Tibial nerve (tissue), 4 donors: ENCODE measurements at places on chromosomes 11 and 22. TPM values are rescaled to one million over a fixed set of nuclear protein-coding genes. Genes with fewer than 3 reads are reported as not detected.

DNA sequence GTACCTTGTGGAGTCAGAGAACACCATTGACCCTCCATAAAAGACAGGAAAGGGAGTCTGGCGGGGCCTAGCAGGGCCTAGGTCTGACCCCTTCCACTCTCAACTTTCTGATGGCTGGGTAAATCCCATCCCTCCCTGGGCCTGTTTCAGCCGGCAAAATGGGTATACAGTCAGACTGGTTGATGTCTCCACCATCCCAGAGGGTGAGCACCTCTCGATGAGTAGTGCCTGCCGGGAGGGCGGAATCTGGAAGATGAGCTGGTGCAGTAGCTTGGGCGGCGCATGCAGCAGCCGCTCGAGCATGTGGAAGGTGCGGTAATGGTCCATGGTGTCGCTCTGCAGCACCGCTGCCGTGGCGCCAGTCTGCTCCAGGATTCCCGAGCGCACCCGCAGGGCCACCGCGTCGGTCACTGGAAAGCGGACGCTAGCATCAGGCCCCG lies 528 bp downstream of the FIBP start:
- no peak for DNase-seq

- DNase-seq, result no peak
Observed at GRCh38 chr11:1906611-1907423, 12.7 kb upstream of the TNNT3 start.

DNA sequence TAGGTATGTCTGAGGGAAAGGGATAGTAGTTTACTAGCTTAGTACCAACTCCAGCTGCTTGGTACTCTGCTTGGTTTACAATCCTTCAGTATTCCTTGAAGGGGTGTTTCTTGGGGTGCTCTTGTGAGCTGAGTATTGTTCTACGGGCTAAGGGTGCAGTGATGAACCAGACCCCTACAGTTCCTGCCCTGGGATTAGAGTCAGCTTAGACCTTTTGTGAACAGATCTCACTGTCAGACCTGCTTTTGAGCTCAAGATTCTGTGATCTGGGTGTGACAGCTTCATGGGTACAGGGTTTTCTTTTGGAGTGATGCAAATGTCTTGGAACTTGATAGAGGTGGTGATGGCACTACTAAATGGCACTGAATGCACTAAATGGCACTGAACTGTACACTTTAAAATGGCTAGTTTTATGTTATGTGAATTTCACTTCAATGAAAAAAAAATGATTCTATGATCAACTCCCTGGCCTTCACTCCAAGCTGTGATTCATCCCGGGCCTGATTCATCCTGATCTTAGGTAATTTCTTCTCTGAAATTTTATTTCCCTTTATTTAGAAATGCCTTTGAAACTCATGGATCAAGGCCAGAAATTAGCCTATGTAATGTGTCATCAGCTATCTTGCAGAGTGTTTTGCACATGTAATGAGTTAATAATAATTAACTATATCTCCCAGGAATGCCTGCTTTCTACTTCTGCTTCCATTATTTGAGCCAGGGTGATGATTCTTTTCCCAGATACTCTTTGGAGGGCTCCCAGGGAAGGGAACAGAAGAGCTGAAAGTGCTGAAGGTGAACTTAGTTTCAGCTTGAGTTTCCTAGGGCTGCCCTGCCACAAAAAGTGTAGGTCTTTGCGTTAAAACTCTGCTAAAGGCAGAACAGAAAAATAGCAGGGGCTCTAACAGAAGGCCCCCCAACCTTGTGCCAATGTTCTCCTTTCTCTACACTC lies 87.9 kb downstream of the NCAM1 start:
- no peak for DNase-seq

The NXPE2 gene
- not detected for total RNA-seq

DNA sequence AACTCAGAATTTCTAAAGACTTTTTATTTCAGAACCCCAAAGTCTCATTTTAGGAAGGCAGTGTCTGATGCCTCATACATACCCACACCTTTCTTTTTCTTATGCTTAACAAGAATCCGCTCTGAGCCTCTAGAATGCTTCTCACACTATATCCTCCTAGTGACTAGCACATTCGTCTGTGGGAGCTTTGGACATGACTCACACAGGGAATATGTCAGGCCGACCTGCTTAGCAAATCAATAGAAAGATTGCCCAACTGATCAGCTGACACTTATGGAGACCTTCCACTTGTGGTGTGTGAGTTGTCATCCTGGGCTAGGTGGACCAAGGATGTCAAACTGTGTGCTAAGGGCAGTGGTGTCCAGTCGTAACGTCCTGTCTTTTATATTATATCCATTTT lies 129.9 kb upstream of the TTC12 start:
- no peak for DNase-seq

GRCh38 chr11:95086836-95087570 lies 2.6 kb upstream of the ENDOD1 start:
- DNase-seq, result no peak

The CENPM gene
- total RNA-seq, result 5.0 TPM

The NCAM1 gene
- total RNA-seq, result 81.4 TPM

The MOGAT2 gene
- total RNA-seq, result not detected

The LMO2 gene
- 24.7 TPM for total RNA-seq

GRCh38 chr11:46834821-46835220 lies 11.3 kb downstream of the CKAP5 start:
- DNase-seq, result no peak

The ALDH3B2 gene
- not detected for total RNA-seq

GRCh38 chr11:16727806-16728205 lies 10.6 kb upstream of the C11orf58 start:
- DNase-seq, result no peak

The NECTIN1 gene
- total RNA-seq, result 14.6 TPM

- no peak for DNase-seq
Observed at GRCh38 chr11:1077033-1077416, 2.4 kb downstream of the MUC2 start.

The SERGEF gene
- 49.8 TPM for total RNA-seq

- no peak for DNase-seq
Observed at GRCh38 chr11:131985846-131986301, 615.5 kb downstream of the NTM start.

The IL17REL gene
- total RNA-seq, result not detected
